Activated naive CD8-positive, alpha-beta T cell treated with anti-CD3 and anti-CD28 coated beads, Interleukin-2, amount 10 ng/mL, durations not matched to agents 7 days and 5 days (primary cell): ENCODE measurements at places on chromosomes 3 and 15. TPM values are rescaled to one million over a fixed set of nuclear protein-coding genes. Genes with fewer than 3 reads are reported as not detected.

The ARHGEF26 gene
- total RNA-seq: not detected

GRCh38 chr3:53232641-53233377, 23.0 kb downstream of the TKT start:
- no peak for DNase-seq

DNA sequence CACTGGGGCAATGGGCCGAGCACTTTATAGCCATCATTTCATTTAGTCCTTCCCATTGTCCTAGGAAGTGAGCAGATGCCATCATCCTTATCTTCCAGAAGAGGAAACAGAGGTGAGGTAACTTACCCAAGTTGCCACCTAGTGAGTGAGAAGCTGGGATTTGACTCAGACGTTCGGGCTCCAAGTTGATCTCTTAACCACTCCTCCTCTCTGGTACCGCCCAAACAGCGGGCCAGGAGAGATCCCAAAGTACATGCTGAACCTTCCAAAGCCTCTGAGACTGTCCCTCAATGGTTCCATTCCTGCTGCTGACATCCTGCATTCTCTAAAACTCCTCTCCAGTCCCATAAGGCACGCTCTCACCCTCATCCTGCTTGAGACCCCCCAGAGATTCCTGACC, 56.2 kb downstream of the EXOG start:
- no peak for DNase-seq

DNA sequence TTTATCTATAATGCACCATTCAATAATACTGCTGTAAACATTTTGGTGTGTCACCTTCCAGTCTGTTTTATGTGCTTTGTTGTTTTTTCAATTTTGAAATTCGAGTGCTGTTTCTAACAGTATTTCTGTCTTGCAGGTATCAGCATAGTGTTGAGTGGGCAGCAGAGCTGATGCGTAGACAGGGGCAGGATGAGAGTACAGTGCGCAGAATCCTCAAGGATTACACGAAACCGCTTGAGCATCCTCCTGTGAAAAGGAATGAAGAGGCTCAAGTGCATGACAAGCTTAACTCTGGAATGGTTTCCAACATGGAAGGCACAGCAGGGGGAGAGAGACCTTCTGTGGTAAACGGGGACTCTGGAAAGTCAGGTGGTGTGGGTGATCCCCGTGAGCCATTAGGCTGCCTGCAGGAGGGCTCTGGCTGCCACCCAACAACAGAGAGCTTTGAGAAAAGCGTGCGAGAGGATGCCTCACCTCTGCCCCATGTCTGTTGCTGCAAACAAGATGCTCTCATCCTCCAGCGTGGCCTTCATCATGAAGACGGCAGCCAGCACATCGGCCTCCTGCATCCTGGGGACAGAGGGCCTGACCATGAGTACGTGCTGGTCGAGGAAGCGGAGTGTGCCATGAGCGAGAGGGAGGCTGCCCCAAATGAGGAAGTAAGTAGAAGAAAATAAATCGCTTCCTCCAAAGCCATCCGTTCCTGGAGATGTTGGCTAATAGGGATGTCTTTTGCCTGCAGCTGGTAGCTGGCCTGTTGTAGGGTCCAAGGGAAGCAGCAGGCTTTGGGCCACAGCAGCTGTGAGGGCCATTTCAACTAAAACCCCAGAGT, 19.1 kb downstream of the TSEN2 start:
- no peak for DNase-seq

DNA sequence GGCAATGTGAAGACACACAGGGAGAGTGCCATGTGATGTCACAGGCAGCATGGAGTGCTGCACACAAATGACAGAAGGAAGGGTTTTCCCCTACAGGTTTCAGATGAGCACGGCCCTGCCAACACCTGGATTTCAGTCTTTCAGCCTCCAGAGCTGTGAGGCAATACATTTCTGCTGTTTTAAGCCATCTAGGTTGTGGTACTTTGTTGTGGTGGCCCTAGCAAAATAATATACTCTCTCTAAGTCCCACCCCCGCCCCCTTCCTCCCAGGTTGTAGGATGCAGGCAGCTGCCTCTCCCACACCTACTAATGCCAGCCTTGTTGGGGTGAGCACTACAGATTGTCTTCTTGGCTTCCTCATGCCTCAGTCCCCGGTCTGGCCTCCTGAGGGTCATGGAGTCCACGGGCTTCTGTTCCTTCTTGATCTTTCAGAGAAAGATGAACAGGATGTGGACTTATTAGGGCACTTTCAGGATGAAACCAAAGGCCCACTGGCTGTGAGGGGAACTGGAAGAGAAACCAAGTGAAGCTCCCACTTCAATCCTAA, 180.0 kb downstream of the CD47 start:
- DNase-seq: no peak

- DNase-seq: no peak
Observed at GRCh38 chr3:102529452-102529851, 94.6 kb downstream of the ZPLD1 start.

GRCh38 chr3:187765342-187765741, 20.1 kb upstream of the BCL6 start:
- DNase-seq: no peak

DNA sequence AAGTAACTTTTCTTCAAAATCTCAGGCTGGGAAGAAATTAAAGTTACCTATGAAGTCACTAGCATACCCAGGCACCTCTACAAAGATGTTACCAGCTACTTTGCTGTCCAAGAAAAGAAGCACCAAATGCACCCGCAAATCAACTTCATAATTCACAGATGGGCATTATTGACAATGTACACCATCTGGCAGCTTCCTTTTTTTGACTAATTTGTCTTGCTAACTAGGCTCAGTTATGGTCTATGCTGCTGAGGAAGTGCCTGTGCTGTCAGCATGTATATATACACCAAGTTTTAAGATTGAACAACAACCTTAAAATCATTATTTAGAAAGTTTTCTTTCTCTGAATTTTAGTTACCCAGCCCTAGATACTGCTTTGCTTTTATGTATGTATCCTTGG, 93.8 kb downstream of the NSUN3 start:
- no peak for DNase-seq

DNA sequence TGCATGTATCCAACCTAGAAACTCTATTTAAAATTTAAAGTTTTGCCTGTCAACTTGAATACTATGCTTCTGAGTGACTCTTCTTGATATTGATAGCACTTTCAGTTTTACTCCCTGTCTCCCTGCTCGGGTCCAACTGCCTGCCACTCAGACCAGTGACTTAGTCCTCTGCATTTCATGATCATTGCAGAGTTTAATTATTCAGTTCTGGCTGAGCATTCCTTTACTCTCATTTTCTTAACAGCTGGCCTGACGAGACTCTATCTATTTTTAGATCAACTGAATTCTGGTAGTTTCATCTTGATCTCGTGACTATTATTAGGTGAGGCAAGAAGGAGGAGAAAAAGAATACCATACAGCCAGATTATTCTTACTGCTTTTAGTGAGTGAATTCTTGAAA, 617.4 kb downstream of the SI start:
- no peak for DNase-seq
